Mammary epithelial cell (primary cell): ENCODE measurements at places on chromosomes 5 and 9. TPM values are rescaled to one million over a fixed set of nuclear protein-coding genes. Genes with fewer than 3 reads are reported as not detected.

The SH2D3C gene
- total RNA-seq, result under 0.01 TPM

The GLRA1 gene
- not detected for total RNA-seq

The IFNK gene
- not detected for total RNA-seq

The LAMC3 gene
- total RNA-seq, result not detected

The GRHPR gene
- 83.6 and 87.0 TPM in 2 replicates for total RNA-seq

The EQTN gene
- total RNA-seq, result not detected in 2 replicates

The TTC23L gene
- total RNA-seq, result 0.17 TPM

- no peak for DNase-seq
These were observed 692 bp downstream of the PSAT1 start for GRCh38 chr9:78297672-78297961.

GRCh38 chr5:72005671-72006070 lies 101.6 kb upstream of the MAP1B start:
- no peak for DNase-seq

DNA sequence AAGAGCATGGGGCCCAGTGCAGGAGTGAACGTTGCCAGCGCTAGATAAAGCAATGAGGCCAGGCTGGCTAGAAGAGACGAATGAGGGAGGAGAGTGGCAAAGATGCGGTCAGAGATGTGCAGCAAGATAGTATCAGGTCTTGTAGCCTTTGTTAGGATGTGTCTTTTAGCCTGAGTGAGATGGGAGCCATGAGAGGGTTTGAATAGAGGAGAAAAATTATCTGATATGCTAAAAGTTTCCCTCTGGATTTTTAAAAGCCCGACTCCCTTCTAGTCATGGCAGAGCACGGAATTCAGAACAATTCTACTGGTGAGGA lies 12.2 kb downstream of the DUSP1 start:
- no peak for DNase-seq

DNA sequence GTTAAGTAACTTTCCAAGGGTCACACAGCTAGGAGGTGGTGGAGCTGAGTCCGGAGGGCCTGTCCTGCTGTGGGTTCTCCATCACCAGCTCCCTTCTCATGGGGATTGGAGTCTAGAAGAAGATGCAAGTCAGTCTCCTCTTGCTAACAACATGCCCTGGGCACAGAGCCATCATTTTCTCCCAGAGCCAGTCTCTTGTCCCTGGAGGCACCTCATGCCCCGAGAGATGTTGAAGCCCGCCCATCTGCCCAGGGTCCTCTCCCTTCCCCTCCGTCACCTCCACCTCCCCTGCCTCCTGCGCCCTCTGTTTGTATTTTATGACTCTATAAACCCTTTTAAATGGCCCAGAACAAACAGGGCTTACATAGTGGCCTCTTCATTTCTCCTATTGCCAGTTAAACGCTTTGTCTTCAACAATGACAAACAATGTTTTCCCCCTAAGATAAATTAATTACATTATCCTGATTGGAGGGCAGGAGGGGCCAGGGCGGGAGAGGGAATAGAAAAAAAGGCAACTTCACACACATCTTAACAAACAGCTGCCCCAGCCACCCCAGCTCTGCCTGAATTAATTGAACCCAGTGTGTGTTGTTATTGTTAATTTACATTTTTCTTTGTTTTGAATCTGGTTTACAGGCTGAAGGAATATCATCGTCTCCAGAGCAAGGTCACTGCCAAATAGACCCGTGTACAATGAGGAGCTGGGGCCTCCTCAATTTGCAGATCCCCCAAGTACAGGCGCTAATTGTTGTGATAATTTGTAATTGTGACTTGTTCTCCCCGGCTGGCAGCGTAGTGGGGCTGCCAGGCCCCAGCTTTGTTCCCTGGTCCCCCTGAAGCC lies 55.8 kb downstream of the ASS1 start:
- DNase-seq, result no peak

DNA sequence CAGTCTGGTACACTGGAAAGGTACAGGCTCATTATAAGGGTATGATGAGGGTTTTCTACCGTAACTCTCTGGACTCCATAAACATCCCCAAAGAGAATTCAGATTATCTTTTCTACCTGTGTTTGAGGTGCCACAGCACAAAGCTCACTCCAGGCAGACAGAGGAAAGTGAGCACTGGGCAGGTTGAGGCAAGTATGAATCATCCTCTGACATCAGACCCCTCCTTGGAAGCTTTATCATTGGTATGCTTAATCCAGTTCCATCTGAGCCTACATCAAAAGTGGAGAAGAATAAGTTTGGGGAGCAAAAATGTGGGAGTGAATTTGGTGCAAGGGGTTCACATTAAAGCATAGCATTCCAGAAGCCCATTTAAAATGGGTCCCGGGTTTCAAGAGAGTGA lies 21.7 kb downstream of the C9orf152 start:
- DNase-seq, result peak; percentile 69

- DNase-seq, result no peak
These were observed 15.7 kb downstream of the TTC23L start for GRCh38 chr5:34854459-34855174.

GRCh38 chr5:150624334-150625163 lies 15.9 kb upstream of the SYNPO start:
- no peak for DNase-seq

- DNase-seq, result no peak
These were observed 567.0 kb downstream of the BNC2 start for GRCh38 chr9:16303506-16303905.

GRCh38 chr5:99308131-99308530 lies 379.3 kb upstream of the CHD1 start:
- no peak for DNase-seq

GRCh38 chr5:115489733-115490132 lies 54.8 kb downstream of the FEM1C start:
- DNase-seq, result no peak

- no peak for DNase-seq
These were observed 24.4 kb upstream of the SCAMP1 start for GRCh38 chr5:78335976-78336375.

DNA sequence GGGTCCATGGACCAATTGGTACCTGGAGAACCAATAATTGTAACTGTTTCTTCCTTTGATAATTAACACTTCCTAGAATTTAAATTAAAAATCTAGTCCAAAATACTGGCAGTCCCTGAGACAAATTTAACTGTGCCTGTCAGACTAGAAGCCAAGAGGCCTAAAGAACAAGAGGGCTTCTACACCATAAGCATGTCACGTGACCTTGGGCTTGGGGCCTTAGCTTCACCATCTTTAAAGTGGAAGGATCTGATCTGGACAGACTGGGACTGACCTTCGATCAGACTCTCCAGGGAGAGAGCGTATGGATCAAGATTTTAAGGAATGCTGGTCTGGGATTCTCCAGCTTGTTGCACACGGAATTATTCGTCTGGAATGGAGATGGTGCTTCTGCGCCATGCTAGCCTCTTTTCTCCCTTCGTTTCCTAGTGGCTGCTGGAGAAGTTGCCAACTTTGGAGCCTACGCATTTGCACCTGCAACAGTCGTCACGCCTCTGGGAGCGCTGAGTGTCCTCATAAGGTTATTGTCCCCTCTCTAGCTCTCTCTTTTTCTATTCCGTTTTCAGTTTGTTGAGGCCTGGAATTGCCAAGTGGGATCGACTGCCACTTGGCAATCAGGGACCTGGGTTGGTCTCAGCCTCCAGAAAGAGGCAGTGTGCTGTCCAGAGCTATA lies 8.4 kb downstream of the NIPAL4 start:
- DNase-seq, result no peak

GRCh38 chr9:110828264-110828663 lies 159.7 kb downstream of the MUSK start:
- DNase-seq, result no peak

DNA sequence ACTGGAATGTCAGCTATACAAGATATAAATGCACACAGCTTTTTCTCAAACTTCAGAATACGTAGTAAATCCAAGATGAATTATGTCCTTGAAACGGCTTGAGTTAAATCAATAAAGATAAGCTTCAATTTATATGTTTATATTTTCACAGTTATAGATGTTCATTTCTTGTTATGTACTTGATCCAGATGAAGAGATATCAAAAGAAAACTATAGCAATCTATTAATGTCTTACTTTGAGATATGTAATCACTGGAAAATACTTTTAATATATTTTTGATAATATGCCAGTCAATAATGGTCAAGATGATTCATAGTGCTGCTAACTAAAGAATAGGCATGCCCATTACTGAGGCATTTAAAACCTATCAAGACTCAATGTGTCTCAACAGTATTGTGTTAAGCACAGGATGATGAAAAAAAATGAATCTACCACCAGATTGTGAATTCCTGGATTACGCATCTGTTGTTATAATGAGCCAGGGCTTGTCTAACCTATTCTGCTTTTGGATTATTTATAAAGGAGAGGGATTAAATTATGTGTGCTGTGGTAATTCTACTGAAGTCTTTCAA lies 372.6 kb upstream of the PRR16 start:
- DNase-seq, result peak; percentile 70
